ENCODE measurements at places on chromosomes 12 and 14.

DNA sequence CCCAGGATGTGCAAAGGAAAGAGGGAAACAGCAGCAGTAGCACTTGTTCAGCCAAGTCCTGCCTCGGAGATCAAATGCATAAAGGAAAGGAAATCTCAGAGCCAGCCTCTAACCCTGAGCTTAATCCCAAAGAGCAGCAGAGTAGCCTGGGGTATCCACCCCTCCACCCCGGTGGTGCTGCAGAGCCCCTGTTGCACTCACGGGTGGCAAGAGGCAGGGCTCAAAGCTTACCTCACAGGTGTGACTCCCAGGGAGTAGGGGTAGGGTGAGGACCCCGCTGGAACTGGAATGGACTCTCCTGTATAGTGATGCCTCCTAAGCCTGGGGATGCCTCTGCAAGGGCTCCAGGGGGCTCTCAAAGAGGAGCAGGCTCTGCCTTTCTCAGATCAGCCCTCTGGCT is 211.1 kb downstream of the CACNA1C start:
- DNase-seq = no peak

DNA sequence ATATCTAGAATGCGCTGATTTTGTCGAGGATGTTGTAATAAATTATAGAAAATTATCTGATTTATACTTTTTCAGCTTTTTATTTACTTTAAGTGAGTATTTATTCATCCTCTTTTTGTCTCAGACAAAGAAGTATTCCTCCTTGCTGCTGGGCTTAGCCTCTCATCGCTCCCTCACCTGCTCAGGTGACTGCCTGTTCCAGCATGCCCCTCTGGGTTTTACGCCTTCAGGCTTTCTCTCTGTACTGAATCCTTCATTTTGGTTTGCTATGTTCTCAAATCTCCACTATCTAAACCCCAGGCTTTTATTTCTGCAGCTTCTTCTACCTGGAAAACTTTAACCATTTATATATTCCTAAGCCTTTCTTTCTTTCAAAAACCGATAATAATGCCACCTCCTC is 1650.9 kb upstream of the SEL1L start:
- DNase-seq = no peak

DNA sequence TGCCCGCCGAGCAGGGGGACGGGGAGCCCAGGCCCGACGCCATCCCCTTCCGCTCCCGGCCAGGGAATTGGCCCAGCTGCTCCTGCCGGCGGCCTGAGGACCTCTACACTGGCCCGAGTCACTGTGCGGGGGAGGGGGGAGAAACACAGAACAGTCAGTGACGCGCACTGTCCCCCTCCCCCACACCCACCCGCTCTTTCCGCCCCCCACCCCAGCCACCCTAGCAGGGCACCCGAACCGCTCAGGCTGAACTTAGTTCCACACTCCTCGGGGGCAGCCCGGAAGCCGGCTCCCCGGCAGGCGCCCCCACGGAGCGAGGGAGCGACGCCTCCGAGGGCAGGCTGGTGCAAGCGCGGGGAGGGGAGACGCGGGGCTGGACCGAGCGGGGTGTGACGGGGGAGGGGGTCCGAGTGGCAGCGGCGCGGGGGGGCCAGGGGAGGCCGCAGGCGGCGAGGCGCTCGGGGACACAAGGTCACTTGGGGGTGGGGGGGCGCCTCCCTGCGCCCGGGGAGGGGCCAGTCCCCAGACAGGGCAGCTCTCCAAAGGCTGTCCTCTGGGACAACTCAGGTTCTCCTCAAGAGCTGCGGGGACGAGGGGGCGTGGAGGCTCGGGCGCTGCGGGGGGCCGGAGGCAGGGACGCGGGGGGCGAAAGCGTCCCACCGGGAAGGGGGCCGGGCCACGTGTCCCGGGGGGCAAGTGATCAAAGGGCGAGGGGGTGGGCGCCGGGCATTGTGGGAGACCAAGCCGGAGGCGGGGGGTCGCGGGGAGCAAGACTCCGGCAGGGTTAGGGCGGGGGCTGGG is 648 bp downstream of the CHD4 start:
- DNase-seq = no peak

GRCh38 chr14:69987406-69988121 is 108.3 kb downstream of the SMOC1 start:
- no peak for DNase-seq

- DNase-seq = no peak
Measured at GRCh38 chr14:104892531-104893434, 27.7 kb downstream of the CEP170B start.

DNA sequence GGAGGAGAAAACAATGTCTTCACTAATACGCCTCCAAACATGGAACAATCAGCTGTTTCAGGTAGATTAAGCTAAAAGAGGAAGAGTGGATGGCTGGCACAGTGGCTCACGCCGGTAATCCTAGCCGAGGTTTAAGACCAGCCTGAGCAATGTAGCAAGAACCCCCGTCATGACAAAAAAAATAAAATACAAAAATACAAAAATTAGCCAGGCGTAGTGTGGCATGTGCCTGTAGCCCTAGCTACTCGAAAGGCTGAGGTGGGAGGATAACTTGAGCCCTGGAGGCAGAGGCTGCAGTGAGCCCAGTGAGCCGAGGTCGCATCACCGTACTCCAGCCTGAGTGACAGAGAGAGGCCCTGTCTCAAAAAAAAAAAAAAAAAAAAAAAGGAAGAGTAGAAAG is 1.2 kb upstream of the MED13L start:
- no peak for DNase-seq

DNA sequence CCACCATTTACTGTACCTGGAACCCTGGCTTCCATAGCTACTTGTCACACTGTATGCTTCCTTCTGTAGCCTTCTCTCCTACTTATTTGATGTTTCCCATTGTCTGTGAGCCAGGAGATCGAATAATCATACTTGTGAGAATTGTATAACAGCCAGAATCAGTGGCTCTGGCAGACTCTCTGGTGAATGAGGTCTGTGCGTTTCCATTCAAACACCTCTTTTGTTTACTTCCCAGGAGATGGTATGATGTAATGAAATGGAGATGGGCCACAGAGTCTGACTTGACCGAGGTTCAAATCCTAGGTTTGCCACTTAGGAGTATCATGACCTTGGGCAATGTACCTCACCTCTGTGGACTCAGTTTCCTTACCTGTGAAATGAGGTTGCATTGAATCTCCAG is 35.7 kb upstream of the CLMN start:
- DNase-seq = no peak

DNA sequence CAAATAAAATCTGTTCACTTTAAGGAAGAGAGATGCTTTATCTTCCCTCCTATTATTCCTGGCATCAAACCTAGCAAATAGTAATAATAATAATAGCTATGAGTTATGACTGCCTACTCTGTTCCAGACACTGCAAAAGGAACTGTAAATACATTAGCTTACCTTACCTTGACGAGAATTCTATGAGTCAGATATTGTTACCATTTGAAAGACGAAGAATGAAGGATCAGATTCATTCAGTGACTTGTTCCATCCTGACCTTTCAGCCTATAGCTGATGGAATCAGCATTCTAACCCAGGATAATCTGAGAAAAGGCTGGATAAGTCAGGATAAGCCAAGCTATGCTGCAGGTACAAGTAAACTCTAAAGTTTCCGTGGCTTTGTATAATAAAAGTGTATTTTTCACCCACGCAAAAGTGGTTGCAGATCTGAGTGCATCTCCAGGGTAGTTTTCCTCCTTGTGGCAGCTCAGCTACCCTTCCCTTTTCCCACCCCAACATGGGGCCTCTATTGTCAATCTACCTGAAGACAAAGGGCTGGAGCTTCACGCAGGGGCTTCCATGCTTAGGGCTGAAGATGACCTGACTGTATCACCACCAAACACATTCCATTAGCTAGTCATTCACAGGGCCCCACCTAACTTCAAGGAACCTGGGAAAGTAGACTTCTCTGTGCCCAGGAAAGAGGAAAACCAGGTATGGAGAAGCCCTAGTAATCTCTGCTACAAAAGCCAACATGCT is 57.2 kb upstream of the CCND2 start:
- no peak for DNase-seq

DNA sequence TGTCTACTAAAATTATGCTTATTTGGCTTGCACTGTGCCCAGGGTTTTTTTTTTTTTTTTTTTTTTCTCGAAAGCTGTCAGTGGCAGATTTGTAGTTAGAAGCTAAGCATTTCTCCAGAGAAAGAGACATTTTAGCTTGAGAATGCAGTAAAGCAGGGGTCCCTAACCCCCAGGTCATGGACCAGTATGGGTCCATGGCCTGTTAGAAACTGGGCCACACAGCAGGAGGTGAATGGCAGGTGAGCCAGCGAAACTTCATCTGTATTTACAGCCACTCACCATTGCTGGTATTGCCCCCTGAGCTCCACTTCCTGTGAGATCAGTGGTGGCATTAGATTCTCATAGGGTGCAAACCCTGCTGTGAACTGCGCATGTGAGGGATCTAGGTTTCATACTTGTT is 73.7 kb downstream of the TMTC2 start:
- DNase-seq = no peak

GRCh38 chr12:91912178-91912577 is 233.5 kb downstream of the BTG1 start:
- DNase-seq = no peak

DNA sequence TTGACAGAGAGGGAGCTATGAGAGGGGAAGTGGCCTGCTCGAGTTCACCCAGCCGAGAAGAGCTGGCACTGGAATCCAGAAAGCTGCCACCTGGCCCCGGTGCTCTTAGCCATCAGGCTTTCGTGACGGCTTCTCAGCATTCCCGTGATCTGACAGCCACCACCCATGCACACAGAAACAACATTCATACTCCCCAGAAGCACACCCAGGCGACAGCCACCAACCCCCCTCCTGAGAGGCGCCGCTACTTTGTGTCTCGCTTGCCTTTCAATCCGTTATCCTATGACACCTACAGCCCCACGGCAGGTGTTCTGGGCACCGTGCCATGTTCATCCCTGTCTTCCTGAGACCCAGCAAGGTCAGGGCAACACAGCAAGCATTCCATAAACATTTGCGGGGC is 31.4 kb downstream of the PSMC1 start:
- no peak for DNase-seq
